ENCODE measurements at places on chromosomes 4 and X.

GRCh38 chrX:71143508-71143907 is 1.1 kb upstream of the NLGN3 start:
- DNase-seq = no peak

- no peak for DNase-seq
These were observed 436.0 kb downstream of the ARHGAP24 start for GRCh38 chr4:85910985-85911384.

DNA sequence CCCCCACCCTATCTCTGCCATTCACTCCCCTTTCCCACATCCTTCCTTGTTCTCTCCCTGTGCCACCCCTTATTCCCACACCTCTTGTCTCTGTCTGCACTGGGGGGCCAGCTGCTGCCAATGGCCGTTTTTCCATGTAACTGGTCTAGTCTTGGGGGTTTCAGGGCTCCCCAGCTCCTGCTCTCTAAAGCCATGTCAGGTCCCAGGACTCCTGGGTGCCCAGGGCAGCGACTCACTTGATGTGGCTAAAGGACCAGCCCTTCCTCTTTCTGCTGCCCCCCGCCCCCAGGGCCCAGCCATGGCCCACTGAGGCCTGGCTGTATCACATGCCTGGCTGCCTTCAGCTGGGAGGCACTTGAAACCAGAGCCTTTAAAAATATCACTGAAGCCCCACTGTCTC is 10.0 kb downstream of the NLGN3 start:
- no peak for DNase-seq

DNA sequence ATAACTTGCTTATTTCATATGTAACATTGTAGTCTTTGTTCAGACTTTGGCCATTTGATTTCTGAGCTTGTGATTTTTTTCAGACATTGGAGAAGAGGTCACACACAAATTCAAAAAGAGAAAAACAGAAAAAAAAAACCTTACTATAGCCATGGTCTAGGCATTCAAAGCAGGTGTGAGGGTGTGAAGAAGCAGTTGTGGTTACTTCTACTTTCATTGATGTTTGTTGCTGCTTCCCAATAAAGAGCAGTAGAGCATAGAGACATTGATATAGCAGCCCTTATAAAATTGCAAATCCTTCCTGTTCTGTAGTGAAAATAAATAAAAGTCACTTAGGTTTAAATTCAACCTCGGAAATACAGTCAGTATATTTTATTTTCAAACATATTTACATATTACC is 671.6 kb downstream of the GRXCR1 start:
- DNase-seq = no peak

DNA sequence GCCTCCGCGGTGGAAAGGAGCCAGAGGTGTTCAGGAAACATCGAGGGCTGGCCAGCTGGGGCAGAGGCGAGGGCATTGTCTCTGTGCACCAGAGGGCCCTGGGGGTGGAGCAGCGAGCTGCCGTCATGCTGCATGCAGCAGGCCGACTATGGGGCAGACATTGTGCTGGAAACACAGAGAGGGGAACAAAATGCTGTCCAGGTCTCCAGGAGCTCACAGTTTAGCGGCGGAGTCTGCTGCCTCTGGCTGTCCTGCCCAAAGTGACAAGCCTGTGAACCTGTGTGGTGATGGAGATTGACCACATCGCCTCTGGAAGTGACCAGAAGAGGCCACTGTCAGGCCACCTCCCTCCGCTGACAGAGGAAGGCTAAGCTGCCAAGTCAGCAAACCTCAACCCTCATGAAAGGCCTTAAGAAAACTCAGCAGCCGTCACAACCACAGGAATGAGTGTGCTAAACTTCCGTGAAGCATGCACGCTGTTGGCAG is 20.1 kb upstream of the SASH3 start:
- DNase-seq = peak; percentile 18

DNA sequence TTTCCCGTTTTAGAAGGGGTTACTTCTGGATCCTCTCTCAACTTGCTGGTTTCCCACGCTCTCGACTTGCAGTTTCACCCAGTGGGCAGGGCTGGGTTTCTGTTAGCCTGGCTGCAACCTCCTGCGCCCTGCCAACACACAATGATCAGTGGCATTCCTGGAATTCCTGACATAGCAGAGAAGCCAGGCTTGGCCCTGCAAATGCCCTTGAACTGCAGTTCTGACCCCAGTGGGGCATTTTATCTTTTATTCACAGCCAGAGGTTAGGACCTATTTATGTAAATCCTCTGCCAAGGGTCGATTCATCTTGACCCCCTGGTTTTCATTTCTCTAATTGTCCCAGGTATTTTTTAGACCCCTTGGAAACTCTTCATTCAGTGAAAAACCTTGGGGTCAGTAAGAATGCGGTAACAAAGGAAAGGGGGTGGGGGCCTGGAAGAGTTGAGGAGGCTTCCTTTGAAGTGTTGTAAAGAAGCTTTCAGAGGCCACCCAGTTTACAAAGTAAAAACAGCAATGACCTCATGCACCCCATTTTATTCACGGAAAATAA is 217.6 kb downstream of the ZNF674 start:
- no peak for DNase-seq

GRCh38 chr4:156939801-156940200 is 31.8 kb downstream of the PDGFC start:
- no peak for DNase-seq

- no peak for DNase-seq
These were observed 1.1 kb upstream of the FGF16 start for GRCh38 chrX:77446029-77446585.

DNA sequence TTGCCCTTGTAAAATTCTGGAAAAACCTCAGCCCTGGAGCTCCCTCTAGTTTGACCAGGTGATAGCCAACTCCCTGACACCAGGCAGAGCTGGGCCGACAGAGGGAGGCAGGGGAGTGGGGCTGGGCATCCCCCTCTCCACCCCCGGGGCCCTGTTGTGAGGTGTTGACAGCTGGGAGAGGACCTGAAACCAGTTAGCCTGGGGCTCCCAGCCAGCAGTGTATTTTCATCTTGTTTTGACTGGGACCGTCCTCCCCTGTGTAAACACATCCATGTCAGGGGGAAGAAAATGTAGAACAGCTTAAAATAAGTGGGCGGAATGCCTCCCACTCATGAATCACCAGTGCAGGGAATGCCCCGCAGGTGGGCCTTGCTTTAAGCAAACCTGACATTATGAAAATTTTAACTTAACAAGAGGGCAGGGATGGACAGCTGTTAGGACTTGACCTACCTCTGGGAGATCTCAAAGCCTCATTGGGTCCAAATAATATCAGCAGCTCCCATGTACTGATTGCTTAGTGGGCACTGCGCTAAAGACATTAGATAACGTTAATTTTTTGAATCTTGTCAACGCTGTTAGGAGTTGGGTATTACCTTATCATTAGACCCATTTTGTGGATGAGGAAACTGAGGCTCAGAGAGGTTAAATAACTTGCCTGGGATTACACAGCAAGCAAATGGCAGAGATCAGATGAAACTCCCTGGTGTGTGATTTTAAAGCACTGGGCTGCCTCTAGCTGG is 45.9 kb downstream of the TSC22D3 start:
- DNase-seq = no peak

GRCh38 chr4:137310593-137311490 is 221.5 kb downstream of the PCDH18 start:
- DNase-seq = no peak
